B cell (primary cell): ENCODE measurements at places on chromosomes 6 and 20. TPM values are rescaled to one million over a fixed set of nuclear protein-coding genes. Genes with fewer than 3 reads are reported as not detected.

GRCh38 chr20:3423126-3423525 is 15.7 kb upstream of the DNAAF9 start:
- no peak overlapping the region for H3K27ac ChIP-seq
- no peak for DNase-seq
- H3K4me1 ChIP-seq, result no peaks in the 10 kb centered on the region
- H3K4me3 ChIP-seq, result no peak overlapping the region
- H3K27me3 ChIP-seq, result no peaks in the 10 kb centered on the region

DNA sequence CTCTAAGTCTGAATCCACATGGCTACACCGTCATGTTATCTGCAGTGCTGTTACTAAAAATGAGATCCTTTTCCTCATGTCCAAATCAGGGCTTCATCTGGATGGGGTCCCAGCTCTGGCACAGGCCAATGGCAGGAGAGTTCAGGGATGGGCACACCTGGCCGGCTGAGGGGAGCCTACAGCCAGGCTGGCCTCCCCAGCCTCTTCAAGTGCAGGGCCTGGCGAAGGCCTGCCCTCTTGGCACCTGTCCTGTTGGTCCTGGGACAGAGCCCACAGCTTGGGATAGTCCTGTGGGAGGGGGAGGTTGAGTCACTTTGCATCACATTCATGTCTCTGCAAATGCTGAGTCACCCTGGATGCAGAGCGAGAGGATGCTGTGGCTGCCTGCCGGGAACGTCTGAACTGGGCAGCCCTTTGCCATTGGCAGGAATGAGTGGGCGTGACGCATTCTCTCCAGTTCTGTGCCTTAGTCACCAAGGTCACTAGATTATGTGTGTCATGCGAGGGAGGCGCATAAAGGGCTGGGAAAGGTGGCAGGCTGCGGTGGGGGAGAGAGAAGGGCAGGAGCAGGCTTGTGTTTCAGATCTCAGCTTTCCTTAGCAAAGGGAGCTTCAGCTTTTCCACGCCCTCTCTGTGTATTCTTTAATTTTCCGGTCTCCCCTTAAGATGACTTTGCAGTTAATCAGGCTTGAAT is 223.2 kb upstream of the ECI2 start:
- no peaks in the 10 kb centered on the region for H3K27me3 ChIP-seq
- no peaks in the 10 kb centered on the region for H3K36me3 ChIP-seq
- H3K4me1 ChIP-seq, result peaks cover 11% of the 10 kb centered on the region
- DNase-seq, result no peak

- no peak overlapping the region for H3K4me3 ChIP-seq
- no peak overlapping the region for H3K27ac ChIP-seq
- H3K27me3 ChIP-seq, result no peaks in the 10 kb centered on the region
- H3K4me1 ChIP-seq, result no peaks in the 10 kb centered on the region
- no peak for DNase-seq
Measured at GRCh38 chr6:151209071-151209831, 30.5 kb upstream of the AKAP12 start.

GRCh38 chr6:152669895-152670294 is 27.8 kb upstream of the MYCT1 start:
- no peak overlapping the region for H3K4me3 ChIP-seq
- H3K27me3 ChIP-seq, result no peaks in the 10 kb centered on the region
- H3K27ac ChIP-seq, result no peak overlapping the region
- DNase-seq, result no peak
- no peaks in the 10 kb centered on the region for H3K4me1 ChIP-seq

GRCh38 chr6:13072686-13073347 is 255.5 kb downstream of the TBC1D7 start:
- H3K27me3 ChIP-seq, result no peaks in the 10 kb centered on the region
- H3K36me3 ChIP-seq, result no peaks in the 10 kb centered on the region
- peaks cover 5% of the 10 kb centered on the region for H3K4me1 ChIP-seq
- no peak overlapping the region for H3K27ac ChIP-seq
- DNase-seq, result no peak

Gene ANKRD66
- not detected in 2 replicates for total RNA-seq

Gene VTA1
- 26.2 and 27.9 TPM in 2 replicates for total RNA-seq

Gene CSNK2A1
- total RNA-seq, result 125 and 135 TPM in 2 replicates

Gene ELOVL2
- total RNA-seq, result not detected in 2 replicates
